ENCODE measurements at places on chromosomes 1 and 21.
A peak's percentile ranks its signal among the peaks of the same experiment; 100 is the strongest.

- DNase-seq: no peak
These were observed at the start of gene TNFRSF4 for GRCh38 chr1:1213345-1214265. Gene TNFRSF4, minus strand, starts transcription at chr1:1214153. Its CDS starts 26 bp downstream, at chr1:1214127.

- no peak for DNase-seq
These were observed 109.5 kb downstream of the ASH1L start for GRCh38 chr1:155453141-155453540.

DNA sequence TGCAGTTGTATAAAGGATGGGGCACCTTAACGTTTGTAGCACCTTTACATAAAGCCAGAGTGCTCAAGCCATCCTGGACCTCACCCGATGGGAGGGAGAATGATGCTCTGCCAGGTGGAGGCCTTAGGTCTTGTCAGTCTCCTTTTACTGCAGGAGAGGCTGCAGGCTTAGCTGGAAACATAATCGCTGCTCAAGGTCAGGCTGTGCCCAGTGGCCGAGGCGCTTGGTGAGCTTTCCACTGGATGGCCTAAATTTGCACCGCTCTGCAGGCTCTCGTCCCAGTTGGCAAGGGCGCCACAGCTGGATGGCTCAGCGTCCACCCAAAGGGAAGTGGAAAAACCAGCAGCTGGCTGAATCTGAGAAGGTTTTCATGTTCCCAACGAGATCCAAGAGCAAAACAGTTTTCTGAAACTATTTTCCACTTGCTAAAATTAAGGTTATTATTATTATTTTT, 438.9 kb downstream of the CAMTA1 start:
- no peak for DNase-seq

- no peak for DNase-seq
These were observed 79.0 kb downstream of the ST3GAL3 start for GRCh38 chr1:43786201-43786958.

DNA sequence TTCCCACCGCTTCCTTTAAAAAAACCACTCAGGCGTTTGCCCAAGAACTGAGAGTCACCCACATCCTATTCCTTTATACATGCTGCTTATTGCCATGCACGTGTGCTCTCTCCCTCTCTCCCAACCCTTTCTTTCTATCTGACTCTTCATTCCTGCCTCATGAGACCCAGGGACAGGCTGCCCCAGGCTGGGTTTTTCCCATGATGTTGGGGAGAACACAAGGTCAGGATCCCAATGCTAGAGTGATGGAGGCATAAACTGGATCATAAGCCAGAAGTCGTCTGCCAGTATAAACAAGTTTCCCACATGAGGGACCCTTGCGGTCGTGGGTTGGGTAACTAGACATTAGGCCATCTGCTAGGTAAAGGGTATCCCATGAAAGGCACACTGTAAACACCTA, 64.9 kb downstream of the CD2 start:
- DNase-seq: no peak

- DNase-seq: no peak
These were observed 30.7 kb upstream of the SERBP1 start for GRCh38 chr1:67460676-67461500.

GRCh38 chr1:112144733-112145426, 155.4 kb upstream of the KCND3 start:
- no peak for DNase-seq

GRCh38 chr1:230250666-230251065, 175.5 kb downstream of the PGBD5 start:
- DNase-seq: no peak

DNA sequence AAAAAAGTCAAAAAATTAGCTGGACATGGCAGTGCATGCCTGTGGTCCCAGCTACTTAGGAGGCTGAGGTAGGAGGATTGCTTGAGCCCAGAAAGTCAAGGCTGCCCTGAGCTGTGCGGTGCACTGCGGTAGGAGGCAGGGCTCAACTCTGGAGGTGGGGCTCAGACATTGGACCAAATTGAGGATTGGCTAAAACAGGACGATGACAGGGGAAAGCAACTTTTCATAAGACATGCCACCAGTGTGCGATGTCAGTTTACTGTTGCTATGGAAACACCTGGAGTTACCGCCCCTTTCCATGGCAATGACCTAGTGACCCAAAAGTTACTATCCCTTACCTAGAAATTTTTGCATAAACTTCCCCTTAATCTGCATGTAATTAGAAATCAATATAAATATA, 85.3 kb downstream of the DISP3 start:
- no peak for DNase-seq

- DNase-seq: no peak
These were observed 34.3 kb upstream of the PSMG1 start for GRCh38 chr21:39217356-39218081.

DNA sequence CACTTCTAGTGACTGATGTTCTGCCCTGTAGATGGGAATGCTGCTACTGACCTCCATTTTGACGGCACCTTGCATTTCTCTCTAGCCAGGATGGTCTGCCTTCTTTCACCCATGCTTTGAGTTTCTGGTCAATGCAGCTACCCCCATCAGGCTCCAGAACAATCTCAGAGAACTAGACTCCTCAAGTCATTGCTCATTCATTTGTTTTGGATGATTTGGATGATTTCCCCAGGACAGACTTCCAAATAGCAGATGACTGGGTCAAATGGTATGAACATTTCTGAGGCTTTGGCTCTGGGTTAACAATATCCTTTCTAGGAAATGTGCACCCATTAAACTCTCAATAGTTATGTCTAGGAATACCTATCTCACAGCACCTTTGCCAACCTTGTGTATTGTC, 63.9 kb downstream of the CSMD2 start:
- DNase-seq: peak; percentile 59

DNA sequence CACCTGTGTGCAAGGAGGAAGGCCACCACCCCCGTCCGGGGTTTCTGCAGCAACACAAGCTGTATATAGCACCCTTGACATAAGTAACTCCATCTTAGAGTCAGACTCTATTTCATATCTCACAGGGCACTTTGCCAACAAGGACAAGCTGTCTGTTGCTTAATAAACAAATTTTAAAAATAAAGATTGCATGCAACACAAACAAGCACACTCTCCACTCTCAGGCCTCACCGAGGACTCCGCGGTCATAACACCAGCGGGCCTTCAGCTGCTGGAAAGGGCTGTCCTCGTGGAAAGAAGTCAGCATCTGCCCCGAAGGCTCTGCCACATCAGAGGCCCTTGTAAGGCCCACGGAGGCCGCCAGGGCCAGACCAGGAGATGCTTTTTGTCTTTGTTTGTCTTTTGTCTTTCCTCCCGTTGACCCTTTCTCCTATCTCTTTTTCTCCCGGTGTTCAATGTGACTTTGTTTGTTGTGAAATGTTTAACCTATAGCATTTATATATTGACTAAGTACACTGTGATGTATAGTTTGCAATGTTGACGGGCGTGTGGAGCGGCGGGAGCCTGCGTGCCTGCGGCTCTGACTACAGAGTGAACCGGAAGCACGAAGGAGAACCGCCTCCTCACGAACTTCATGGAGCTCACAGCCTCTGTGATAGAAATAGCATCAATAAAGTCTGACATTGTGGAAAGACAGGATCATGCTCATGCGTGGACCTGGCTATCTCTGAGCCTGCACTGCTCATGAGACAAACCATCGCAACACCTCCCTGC, 24.1 kb downstream of the MEGF6 start:
- DNase-seq: peak; percentile 71

GRCh38 chr1:111653709-111654108, 34.1 kb downstream of the RAP1A start:
- DNase-seq: no peak

DNA sequence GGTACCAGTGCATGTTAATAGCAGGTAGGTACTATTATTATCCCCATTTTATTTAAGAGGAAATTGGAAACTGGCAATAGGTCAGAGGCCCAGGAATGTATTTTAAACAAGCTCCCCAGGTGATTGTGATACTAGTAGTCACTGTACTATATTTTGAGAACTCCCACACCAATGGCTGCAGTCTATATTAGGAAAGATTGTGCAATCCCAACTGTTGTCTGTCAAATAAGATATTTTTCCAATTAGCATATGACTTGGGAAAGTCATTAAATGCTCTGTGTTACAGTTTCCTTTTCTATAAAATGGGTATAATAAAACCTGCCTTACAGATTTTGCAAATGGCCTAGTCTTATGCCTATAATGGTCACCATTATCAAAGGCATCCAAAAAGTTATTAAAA, 94.2 kb upstream of the DMRTA2 start:
- DNase-seq: no peak

DNA sequence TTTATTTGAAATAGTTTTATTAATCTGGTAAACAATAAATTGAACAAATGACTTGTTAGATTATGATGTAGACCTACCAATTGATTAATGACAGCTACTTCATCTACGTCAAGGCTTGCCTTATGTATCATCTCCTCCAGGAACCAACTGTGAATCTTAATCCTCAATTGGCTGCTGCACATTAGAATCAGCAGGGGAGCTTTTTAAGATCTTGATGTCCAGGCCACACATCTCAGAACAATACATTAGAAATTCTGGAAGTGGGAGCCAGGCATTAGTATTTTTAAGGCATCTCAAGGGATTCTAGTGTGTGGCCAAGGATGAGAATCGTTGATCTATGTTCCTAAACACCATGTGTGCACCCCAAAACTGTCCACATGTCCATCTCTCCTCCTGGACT, 52.0 kb upstream of the LYPLAL1 start:
- DNase-seq: no peak

DNA sequence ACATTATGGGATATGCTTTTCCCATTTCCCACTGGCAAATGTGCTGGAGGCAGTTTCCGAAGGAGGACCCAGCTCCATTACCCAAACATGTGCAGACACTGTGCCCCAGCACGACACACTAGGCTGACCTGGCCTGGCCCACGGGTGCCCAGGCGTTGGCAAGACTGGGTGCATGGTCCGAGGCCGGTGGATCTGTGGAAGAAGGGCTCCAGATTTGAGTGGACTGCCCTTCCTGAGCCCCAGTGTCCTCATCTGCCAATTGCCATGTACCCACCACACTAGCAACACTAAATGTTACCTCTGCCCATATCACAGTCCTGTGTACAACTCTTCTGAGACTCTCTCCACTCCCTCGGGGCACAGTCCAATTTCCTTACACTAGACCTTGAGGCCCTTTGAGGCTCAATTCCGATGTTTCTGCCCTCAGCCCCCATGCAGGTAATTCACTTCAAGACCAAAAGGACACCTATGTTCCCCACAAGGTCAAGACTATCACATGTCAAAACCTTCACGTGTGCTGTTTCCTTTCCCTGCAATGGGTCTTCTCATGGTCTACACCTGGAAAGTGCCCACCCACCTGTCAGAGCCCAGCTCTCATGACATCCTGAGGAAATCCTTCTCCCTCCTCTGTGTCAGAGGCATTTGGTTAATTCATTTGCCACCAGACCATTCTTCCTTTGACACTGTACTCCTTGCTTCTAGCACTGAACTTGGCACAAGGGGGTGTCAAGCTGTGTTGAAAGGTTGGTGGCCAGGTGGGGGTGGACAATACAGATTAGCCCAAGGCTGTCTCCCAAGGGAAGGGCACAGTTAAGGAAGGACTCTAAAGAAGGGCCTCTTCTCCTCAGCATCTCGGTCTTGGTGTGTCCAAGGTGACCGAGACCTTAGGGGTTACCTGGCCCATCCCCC, 124.9 kb downstream of the DMRTB1 start:
- no peak for DNase-seq

- no peak for DNase-seq
These were observed 17.7 kb upstream of the FRRS1 start for GRCh38 chr1:99784143-99784542.

DNA sequence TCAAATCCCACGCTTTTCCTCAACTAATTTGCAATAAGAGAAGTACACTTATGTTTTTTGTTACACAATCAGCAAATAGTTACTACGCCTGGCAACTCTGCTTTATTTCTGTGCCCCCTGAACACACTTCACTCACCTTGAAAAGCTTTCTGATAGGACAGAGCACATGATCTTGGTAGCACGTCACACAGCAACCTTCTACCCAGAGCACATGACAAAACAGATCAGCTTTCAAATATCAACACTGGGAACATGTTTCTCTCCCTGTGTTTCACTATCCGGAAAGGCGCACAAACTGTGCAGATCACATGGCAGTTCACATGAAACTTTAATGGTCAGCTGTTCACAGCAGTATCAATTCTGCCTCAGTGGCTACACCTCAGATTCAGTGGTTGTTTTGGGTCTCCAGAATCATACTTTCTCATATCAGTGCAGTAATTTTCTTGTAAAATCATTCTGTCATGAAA, 2.2 kb downstream of the SLC19A2 start:
- no peak for DNase-seq

- DNase-seq: no peak
These were observed 10.2 kb downstream of the ERG start for GRCh38 chr21:38487901-38488639.

DNA sequence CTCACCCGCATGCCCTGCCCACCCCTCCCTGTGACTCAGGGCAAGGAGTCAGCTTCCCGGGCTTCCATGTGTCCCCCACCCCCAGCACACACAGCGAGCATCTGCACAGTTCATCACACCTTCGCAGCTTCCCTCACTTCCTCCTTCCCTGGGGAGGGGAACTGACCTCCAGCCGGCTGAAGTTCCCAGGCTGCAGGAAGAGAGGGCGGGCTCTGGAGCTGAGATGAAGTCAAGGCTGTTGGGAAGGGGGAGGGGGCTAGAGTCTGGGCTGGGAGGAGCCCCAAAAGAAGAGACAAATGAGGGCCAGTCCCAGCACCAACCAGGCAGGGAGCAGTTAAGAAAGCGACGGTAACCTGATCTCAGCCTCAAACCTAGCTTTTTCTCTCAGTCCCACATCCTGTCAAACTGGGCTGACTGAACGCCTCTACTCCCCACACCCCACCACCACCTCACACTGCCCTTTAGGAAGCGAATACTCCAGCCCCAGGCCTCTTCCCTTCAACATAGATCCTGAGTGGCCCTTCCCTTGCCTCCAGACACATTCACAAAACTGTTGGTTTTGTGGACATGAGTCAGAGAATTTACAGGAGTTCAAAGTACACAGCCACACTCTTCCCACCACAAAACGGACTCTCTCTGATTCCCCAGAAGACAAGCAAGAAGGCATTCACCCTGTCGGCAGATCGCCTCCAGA, 1.8 kb downstream of the RHOC start:
- DNase-seq: peak; percentile 95

- no peak for DNase-seq
These were observed 623 bp downstream of the RPL22 start for GRCh38 chr1:6198646-6199297.

- no peak for DNase-seq
These were observed 5.7 kb downstream of the BCAR3 start for GRCh38 chr1:93675931-93676330.

- no peak for DNase-seq
These were observed 364.0 kb downstream of the RGS7 start for GRCh38 chr1:240993004-240993403.

DNA sequence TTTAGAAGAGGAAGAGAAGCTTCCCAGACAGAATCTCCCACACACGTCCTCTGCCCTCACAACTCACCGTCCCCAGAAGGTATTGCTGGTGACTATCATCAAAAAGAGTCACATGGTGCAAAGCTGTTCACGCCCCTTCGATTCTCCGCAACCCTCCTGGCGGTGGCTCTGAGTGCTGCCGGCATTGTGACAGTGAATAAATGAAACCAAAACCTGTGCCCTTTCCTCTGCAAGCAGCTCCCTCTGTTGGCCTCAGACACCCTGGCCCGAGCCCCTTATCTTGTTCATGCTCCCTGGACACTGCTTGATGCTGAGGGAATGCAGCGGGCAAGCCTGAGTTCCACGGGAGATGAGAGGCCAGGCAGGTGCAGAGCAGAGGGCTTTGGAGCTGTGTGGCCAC, 510.3 kb downstream of the NPHP4 start:
- no peak for DNase-seq

- DNase-seq: no peak
These were observed 6.2 kb downstream of the TRAF5 start for GRCh38 chr1:211332830-211333229.

- peak; percentile 56 for DNase-seq
These were observed 2.4 kb upstream of the TAF1A start for GRCh38 chr1:222592171-222592570.
